Activated naive CD8-positive, alpha-beta T cell treated with anti-CD3 and anti-CD28 coated beads, Interleukin-2, amount 10 ng/mL, durations not matched to agents 7 days and 5 days (primary cell): ENCODE measurements at places on chromosomes 13 and 19. TPM values are rescaled to one million over a fixed set of nuclear protein-coding genes. Genes with fewer than 3 reads are reported as not detected.

DNA sequence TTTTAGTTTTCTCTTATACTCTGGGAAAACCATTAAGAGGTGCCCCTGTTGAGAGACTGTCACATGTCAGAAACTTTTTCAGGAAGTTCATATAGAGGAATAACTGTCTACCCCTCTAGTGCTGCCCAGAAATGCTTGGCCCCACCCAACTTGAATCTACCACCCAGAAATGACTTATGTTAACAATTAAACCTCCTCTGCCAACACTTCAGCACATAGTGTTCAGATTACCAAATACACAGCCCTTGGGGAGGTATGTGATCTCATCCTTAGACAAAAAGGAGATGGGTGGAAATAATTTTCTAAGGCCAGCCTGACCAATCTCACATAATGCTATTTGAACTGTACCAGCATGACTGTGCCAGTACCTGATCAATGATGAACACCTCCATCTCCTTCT, 35.6 kb downstream of the CCDC169 start:
- DNase-seq: no peak

- DNase-seq: no peak
Observed at GRCh38 chr13:112601371-112601770, 13.4 kb upstream of the TUBGCP3 start.

DNA sequence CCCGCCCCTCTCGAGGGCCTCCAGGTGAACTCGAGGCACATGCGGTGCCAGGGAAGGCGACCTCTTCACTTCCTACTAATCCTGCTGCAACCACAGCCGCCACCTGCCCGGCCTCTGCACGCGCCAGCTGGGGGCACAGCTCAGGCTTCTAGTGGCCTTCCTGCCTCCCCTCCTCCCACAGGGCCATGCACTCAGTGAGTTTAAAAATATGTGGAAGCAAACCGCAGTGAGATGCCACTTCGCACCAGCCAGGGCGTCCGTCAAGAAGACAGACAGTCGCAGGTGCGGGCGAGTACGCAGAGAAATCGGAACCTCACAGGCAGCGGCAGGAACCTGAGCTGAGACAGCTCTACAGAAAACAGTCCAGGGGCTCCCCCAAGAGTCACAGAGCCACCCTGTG, 10.4 kb downstream of the LMNB2 start:
- no peak for DNase-seq

DNA sequence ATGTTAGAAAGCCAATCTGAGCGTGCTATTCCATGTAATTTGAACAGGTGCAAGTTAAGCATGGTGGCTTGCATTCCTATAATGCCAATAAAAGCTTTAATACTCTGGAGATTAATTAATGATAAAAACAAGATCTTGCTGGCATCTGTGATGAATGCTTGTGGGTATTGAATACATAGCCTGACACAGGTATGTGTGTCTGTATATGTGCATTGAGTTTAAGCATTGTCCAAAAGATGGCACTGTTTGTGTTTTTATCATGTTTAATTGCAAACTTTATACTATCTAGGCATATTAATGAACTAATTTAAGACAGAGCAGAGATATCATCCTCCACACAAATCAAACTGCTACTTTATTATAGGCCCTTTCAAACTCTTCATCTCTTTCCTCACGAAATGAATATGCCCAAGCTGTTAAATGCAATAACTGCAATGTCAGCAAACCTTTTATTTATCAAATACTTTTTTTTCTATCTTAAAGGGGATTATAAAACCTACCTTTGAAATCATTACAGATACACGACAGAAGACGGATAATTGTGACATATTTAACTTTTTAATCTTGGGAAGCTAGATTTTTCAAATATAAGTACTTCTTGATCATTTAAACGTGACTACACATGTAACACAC, 86.5 kb downstream of the TNFSF11 start:
- DNase-seq: no peak

DNA sequence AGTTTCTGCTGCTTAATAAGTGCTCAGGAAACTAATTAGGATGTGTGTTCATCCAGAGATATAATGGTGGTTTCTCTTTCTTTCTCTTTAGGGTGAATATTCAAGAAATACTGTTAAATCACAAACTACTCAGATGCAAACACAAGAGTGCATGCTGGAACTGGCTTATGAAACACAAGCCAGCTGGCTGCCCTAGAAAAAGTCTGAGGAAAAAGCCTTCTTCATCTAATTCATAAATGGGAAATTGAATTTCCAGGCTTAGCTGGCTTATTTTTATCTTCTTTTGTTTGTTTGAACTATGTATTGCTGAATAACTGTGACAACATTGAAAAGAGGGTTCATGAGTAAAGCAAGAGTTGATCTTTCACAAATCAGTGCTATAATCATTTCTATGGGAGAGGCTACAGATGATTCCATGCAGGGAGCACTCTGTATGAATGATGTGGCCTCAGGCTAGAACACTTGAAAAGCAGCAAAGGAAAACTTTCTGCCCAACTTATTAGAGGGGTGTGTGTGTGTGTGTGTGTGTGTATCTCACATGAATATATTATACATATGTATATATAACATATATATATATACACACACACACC, 69.8 kb upstream of the SCEL start:
- DNase-seq: no peak

DNA sequence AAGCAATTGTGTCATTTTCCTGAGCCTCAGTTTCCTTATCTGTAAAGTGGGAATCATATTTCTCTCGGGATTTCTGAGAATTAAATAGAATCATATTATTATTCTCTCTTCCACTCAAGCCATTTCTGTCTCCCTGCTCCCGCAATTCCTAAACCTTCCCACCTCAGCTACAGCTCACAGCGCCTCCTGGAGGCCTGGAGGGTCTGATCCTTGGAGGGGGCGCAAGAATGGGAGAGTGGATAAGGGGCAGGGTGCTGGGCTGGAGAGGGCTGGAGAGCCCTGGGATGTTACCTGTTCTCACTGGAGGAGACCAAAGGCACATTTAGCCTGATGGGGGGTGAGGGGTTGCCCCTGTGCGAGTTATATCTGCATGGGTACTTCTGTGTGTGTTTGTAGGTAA, 31.1 kb upstream of the CYP2S1 start:
- DNase-seq: no peak

DNA sequence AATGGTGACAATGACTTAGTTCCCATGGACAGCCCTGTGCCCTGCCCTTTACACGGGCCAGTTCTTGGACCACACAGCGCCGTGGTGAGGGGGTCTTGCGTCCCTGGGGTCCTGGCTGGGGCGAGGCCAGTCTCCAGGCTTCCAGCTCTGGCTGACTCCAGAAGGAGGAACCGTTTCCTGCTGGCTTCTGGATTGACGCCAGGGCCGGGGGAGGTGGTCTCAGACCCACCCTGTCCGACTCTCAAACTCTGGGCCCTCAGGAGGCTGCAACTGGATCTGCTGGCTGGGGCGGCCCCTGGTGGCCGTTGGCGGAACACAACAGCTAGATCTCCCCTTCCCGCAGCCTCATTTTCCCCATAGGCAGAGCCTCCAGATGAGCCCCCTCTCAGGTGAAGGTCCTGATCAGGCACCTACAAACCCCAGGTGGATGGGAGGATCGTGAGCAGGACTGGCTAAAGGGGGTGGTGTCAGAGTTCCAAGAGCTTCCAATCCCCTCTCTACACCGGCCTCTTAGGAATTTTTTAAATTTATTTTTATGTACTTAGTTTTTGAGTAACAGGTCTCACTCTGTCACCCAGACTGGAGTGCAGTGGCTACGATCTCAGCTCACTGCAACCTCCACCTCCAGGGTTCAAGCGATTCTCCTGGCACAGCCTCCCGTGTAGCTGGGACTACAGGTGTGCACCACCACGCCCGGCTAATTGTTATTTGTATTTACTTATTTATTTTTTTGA, 8.0 kb downstream of the CCDC194 start:
- DNase-seq: peak; percentile 78

DNA sequence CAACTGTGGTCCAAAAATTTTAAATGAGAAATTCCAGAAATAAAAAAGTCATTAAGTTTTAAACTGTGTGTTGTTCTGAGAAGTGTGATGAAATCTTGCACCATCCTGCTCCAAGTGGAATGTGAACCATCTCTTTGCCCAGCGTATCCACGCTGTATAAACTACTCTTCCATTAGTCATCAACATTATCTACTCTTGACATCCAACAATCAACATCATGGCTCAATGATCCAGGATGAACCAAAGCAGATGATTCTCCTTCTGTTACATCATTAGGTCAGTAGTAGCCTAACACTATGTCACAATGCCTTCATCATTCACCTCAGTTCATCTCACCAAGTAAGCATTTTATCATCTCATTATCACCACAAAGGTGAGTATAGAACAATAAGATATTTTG, 55.3 kb downstream of the SUCLA2 start:
- no peak for DNase-seq

GRCh38 chr19:56919308-56919995, 78.9 kb upstream of the PEG3 start:
- no peak for DNase-seq

DNA sequence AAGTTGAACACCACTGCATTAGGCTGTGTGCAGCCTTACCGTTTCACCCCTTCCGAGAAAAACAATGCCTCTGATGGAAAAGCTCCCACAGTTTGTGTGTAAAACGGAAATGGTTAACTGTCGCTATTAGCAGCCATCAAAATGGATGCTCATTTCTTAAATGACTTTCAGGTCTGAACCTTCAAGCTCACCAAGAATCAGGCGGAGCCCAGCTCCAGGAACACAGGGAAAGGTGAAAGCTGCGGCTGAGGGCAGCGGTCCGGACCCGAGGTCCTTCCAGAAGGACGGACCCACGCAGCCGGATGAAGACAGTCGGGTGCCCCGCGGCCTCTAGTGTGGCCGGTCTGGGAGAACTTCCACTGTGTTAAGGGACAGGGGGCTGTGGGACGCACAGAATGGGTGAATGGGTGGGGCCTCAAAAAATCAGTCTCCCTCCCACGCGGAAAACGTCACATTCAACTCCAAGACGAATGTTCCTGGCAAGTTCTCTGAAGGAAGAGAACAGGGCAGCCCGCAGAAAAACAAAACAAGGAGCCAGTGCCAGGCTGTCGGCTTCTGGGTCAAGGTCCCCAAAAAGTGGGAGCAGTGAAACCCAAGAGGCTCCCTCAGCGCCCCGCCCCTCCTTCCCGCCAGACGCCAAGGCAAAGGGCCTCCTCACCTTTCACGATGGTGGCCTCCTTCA, 4.9 kb downstream of the IRS2 start:
- DNase-seq: no peak

GRCh38 chr19:34274284-34274826, 20.0 kb downstream of the GARRE1 start:
- no peak for DNase-seq

GRCh38 chr19:41945135-41945766, 13.9 kb downstream of the RABAC1 start:
- DNase-seq: peak; percentile 82

DNA sequence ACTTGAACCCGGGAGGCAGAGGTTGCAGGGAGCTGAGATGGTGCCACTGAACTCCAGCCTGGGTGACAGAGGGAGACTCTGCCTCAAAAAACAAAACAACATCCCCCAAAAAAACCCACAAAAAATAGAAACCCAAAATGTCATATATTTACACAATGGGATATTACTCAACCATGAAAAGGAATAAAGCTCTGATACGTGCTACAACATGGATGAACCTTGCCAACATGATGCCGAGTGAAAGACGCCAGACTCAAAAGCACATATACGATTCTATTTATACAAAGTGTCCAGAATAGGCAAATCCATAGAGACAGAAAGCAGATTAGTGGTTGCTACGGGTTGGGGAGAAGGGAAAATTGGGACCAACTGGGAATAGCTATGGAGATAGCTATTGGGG, 2.1 kb upstream of the TPRX1 start:
- DNase-seq: no peak

DNA sequence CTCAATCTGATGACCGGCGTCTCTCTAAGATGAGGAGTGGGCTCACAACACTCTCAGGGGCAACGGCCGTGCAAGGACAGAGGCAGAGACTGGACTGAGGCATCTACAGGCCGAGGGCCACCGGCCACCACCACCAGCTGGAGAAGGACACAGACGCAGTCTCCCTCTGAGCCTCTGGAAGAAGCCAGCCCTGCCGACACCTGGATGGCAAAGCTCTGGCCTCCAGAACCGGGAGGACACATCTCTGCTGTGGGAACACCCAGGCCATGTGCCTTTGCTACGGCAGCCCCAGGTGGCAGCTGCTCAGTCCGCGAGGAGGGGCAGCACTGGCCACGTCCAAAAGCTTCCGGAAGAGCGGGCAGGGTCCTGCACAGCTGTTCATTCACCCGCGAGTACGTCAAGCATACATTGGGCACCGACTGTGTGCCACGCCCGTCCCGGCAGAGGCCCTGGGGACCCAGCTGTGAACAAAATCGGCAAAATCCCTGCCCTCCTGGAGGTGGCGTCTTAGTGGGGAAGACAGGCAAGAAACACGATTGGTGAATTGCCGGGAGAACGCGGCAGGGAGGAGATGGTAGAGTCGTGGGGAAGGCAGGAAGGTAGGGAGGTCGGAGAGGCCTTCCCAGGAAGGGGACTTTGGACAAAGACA, 17.1 kb downstream of the C2CD4C start:
- no peak for DNase-seq

DNA sequence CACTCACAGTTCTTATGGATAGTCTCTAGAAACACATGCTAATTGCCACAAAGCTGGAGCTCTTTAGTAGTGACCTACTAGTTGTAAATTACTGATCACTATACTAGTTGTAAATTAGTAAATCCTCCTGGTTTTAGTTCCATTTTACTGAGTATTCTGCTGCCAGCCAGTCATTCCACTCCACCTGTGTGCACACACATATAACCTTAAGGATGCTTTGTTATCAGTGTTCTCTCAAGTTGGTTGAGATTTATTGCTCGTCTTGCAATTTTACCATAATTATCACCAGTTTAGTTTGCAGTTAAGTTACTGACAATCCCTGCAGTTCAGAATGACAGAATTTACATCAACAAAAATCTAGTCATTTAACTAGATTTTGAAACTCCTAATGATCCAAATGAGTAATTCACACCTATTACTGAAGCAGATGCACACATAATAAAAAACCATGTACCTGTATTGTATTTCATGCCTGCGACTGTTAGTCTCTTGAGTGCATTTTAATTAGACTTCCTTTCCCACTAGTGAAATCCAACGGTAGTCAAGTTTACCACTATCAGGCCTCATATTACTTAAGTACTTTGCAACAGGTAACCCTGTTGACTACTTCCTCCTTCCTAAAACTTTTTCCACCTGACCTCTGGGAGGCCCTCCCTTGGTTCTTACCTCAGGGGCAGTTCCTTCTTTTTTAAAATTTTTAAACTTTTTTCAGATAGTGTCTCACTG, 7.6 kb downstream of the TPT1 start:
- DNase-seq: no peak

DNA sequence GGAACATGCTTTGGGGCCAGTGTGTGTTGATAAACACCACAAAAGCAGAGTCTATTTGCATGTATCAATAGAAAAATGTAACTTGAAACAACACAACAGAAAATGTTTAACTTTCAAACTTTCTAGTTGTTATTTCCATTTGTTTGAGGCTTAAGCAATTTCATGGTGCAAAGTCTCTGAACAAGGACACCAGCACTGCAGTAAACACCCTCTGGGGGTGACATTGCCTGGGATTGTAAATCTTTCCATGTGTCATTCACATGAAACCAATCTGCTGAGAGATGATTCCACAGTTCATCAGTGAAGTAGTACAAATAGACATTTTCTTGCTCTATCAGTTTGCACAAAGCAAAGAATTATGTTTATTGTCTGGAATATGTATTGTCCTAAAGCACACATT, 124.5 kb downstream of the ITGBL1 start:
- DNase-seq: no peak

CEBPA gene
- 1.6 TPM for total RNA-seq

CLEC4M gene
- total RNA-seq: not detected

CDC16 gene
- total RNA-seq: 91.1 TPM

LILRA5 gene
- not detected for total RNA-seq

CPAMD8 gene
- 0.68 TPM for total RNA-seq

LYPD3 gene
- 1.2 TPM for total RNA-seq

KLK12 gene
- total RNA-seq: not detected
